ENCODE measurements at places on chromosomes 3 and 15.

GRCh38 chr3:61448378-61448777, 113.0 kb upstream of the PTPRG start:
- no peak for DNase-seq

DNA sequence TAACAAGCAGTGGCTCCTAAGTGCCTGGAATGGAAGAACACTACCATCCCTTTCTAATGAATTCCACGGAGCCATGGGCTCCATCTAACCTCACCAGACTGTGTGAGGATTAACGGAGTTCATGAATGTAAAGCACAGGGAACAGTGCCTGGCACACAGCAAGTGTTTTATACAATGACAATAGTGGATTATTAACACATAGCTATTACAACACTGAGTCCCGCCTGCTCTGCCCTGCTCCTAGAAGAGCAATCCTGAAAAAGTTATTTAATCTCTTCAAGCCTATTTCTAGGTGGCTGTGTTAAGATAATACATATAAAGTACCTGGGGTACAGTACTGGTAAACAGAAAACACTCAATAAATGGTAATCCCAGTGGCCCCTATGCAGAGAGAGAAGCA, 51.4 kb downstream of the RYK start:
- no peak for DNase-seq

DNA sequence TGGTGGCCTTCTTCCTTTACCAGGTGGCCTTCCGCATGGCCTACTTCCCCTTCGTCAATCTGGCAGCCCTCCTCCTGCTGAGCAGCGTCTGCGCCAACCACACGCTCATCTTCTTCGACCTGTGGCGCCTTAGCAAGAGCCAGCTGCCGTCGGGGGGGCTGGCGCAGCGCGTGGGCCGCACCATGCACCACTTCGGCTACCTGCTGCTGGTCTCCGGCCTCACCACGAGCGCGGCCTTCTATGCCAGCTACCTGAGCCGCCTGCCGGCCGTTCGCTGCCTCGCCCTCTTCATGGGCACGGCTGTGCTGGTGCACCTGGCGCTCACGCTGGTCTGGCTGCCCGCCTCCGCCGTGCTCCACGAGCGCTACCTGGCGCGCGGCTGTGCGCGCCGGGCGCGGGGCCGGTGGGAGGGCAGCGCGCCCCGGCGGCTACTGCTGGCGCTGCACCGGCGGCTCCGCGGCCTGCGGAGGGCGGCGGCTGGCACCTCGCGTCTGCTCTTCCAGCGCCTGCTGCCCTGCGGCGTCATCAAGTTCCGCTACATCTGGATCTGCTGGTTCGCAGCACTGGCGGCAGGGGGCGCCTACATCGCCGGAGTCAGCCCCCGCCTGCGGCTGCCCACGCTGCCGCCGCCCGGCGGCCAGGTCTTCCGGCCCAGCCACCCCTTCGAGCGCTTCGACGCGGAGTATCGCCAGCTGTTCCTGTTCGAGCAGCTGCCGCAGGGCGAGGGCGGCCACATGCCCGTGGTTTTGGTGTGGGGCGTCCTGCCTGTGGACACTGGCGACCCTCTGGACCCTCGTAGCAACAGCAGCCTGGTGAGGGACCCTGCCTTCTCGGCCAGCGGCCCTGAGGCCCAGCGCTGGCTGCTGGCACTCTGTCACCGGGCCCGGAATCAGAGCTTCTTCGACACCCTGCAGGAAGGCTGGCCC, 9.9 kb downstream of the DISP2 start:
- DNase-seq = peak; percentile 85

DNA sequence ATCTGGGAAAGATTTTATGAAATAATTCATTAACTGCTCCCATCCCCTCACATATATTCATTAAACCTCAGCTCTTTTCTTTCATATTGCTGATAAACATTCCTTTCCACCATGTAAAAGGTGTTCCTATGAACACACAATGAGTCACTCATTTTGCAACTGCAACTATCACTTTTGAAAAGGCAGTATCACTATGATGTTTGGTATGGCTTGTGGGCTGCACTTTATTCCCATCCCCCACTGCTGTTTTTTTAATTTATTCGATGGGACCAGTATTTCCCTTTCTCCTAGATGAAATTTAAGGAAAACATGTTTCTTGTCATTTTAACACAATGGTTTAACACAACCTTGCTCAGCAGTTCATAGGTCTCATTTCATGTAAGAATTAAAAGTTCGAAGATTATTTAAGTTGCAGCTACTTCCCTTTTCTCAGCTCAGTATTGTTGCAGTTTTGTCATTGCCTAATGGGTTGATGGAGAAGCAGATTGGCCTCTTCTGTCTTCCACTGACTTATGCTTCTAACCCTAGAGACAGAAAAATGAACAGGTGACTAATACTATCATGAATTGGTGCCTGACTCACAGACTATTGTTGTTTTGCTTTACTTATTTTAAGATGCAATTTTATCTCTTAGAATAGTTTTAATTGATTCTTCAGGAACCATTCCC, 280.3 kb downstream of the ZPLD1 start:
- no peak for DNase-seq

DNA sequence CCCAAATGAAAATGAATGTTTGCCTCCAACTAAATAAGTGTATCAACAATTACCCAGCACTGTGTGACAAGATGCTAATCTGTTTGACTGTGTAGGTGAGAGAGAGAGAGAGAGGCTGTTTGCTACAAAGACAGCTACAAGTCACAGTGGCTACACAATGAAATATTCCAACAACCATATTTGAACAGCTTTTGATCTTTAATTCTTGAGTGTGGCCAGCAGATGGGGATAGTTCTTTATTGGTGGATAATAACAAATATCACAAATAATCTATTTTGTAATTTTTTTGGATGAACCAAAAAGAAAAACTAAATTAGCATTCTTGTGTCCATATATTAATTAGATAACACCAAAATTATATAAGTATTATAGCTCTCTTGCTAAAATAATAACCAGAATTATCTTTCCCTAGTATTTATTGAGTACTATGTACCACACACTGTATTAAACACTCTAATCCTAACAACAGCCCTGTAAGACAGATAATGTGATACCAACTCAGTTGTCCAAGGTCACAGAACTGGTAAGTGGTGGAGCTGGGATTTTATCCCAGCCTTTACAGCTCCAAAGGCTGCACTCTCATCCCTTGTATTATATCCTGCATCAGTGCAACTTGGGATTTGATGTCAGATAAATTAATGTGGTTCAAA, 61.9 kb upstream of the C3orf80 start:
- no peak for DNase-seq

DNA sequence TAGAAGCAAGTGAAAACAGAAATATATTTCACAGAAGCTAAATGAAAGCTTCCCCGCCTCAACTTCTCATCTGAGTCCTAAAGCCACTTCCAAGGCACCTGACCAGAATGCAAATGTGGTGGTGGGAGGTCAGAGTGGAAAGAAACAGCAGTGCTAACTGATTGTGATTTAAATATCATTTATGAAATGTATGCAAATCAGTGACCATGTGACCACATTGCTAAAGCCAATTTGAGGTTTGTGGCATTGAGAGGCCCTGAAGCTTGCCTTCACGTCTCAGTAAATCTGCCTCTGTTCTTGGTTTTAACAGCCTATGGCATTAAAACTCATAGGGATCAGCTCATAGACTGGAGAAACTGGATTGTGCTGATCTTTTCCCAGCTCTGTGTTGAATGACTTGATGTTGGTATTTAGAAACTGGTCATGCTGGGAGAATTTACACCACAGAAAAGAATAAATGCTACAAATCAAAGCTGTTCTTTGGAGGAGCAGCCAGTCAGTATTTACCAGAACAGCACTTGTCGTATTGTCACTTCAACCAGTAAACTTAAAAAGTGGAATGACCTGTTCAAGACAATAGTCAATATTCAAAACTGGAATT, 481.4 kb upstream of the ALCAM start:
- DNase-seq = no peak

GRCh38 chr3:137105277-137105977, 147.6 kb downstream of the IL20RB start:
- DNase-seq = no peak

DNA sequence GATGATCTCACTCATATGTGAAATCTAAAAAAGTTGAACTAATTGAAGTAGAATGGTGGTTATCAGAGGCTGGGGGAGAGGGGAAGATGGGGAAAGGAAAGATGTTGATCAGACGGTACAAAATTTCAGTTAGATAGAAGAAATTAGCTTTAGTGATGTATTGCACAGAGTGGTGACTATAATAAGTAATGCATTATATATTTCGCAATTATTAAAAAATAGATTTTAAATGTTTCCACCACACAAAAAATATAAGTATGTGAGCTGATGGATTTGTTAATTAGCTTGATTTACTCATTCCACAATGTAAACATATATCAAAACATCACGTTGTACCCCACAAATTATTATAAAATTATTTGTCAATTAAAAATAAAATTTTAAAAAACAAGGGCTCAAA, 8.1 kb downstream of the SUMF1 start:
- no peak for DNase-seq

GRCh38 chr3:105243076-105243475, 123.6 kb upstream of the ALCAM start:
- no peak for DNase-seq

DNA sequence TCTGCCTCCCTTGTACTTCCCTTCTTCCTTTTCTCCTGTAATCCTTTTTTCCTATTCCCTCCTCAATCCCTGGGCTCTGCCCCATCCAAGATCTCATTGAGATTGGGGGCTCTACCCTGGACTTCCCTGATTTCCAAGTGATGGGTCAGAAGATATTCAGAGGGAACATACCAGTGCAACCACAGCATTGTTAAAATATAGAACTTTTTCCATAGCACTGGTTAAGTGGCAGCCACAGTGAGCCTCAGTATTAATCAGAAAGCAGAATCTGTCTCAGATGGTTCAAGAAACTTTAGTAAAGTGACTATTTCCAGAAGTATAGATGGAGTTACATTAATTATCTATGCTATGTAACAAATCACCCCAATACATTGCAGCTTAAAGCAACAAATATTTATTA, 18.7 kb upstream of the SCN10A start:
- DNase-seq = no peak

GRCh38 chr15:34853001-34853758, 57.8 kb upstream of the ACTC1 start:
- no peak for DNase-seq

GRCh38 chr15:92277776-92278175, 115.9 kb upstream of the ST8SIA2 start:
- no peak for DNase-seq

DNA sequence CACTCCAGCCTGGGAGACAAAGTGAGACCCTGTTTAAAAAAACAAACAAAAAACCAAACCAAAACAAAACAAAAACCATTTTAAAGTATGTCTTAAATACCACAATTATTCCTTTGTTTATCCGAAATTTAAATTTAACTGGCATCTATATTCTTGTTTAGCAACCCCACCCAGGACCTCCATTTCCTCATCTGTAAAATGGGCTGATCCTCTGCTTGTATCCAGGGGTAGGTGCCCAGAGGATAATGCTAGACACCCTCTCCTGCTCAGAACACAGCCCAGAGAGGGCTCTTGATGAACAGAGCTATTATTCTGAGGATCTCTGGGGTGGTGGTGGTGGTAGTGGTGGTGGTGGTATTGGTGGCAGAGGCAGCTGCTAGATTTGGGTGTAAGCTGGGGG, 9.8 kb downstream of the SH2D7 start:
- DNase-seq = no peak

- peak; percentile 53 for DNase-seq
Observed at GRCh38 chr3:158097593-158098308, 8.5 kb downstream of the SHOX2 start.

DNA sequence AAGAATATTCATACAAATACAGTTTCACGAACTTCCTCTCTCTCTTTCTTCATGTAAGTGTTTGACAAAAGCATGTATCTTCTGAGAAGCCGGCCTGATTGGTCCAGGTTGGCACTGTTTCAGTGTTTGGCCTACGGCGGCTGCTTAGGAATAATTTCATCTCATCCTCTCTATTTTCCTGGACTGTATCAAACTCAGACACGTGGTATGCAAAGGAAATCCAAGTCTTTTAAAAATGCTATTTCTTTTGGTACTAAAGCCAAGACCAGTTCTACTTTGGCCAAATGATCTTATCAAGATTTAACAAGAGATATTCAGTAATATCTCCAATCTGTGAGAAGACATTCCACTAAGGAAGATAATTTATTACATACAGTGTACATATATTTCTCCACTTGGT, 152.8 kb downstream of the TIGIT start:
- no peak for DNase-seq

DNA sequence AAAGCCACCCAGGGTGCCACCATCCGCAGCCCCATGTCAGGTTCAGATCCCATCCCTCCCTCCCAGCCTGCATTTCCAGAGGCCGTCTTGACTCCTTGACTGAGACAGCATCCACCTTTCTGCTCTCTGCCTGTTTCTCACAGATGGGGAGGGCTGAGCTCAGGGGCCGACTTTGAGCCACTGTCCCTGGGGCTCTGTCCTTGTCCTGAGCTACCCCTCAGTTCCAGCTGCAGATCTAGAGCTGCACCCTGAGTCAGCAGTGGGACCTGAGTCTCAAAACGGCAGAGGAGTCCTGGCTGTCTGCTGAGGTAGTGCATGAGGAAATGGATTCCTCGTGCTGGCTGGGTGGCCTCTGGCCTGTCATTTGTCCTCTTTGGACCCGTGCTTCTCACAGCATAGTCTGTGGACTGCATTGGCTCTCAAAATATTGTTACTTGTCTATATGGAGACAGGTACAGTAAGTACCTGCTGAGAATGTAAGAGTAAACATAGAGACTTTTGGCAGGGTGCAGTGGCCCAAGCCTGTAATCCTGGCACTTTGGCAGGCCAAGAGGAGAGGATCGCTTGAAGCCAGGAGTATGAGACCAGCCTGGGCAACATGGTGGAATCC, 22.3 kb downstream of the RPLP1 start:
- no peak for DNase-seq

- no peak for DNase-seq
Observed at GRCh38 chr3:43499256-43499655, 122.6 kb downstream of the ANO10 start.

- DNase-seq = no peak
Observed at GRCh38 chr3:141250342-141250741, 18.7 kb downstream of the PXYLP1 start.

DNA sequence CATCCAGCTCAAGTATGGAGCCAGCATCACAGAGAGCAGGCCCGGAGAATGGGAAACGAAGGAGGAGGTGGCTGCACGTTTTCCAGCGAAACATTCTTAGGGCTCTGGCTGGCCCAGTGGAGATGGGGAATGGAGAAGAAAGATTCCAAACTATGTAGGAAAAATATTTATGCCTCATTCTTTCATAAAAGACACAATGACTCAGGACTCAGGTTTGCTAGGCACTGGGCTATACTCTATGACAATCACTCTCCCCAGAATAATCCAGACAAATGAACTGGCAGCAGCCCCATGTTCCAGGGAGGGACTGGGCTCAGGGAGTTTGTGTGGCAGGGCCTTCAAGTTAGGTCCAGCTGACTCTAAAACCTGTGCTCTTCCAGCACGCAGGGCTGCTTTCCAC, 110.8 kb upstream of the RAD18 start:
- DNase-seq = no peak

GRCh38 chr3:180911876-180912303, 580 bp upstream of the FXR1 start:
- no peak for DNase-seq

- peak; percentile 38 for DNase-seq
Observed at GRCh38 chr3:49803465-49804140, 542 bp downstream of the INKA1 start.

Data from T-helper 17 cell (primary cell).